Fibroblast of mammary gland (primary cell): ENCODE measurements at places on chromosomes 5 and 9.

DNA sequence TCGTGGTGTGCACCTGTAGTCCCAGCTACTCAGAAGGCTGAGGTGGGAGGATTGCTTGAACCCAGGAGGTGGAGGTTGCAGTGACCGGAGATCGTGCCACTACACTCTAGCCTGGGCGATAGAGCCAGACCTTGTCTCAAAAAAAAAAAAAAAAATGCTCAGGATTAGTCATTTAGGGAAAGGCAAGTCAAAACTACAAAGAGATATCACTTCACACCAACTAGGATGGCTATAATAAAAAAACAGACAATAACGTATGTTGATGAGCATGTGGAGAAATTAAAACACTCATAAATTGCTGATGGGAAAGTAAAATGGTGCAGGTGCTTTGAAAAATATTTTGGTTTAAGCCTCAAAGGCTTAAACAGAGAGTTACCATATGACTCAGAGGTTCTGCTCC lies 6.3 kb upstream of the ANKRD34B start:
- no peak for DNase-seq

DNA sequence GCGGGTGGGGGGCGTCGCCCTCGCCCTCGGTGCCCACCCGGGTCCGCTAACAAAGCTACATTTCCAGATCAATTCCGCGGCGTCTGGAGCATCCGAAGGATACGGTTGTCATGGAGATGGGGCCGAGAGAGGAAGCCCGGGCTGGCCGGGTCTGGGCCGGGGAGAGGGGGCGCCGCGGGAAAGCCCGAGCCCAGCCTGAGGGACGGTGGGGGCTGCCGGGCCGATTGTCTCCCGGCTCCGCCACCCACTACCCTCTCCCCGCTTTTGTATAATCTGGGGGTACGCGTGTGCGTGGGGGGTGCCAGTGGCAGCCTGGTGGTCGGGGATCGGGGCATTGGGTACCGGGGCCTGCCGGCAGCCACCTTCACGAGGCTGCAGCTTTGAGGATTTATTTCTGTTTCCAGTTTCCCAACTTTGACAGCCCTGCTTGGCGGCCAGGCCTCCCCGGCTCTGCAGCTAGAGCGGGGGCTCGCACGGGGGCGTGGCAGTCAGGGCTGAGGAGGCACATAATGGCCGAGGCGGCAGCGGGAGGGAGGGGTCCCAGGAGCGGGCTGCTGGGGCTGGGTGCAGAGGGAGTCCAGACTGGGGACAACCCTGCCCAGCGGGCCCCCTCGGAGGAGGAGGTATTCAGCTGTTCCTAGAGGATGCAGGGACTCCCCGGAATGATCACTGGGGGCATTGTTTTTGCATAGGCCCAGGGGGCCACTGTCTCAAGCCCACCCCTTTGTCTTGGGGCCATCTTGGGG lies 626 bp downstream of the PSD2 start:
- no peak for DNase-seq

GRCh38 chr5:172182291-172182690 lies 5.7 kb downstream of the STK10 start:
- no peak for DNase-seq

- DNase-seq = no peak
These were observed 45.9 kb downstream of the AMBP start for GRCh38 chr9:114031948-114032840.

GRCh38 chr5:83034528-83035207 lies 42.5 kb downstream of the TMEM167A start:
- DNase-seq = no peak

GRCh38 chr5:179302499-179303185 lies 42.6 kb downstream of the ADAMTS2 start:
- no peak for DNase-seq

- no peak for DNase-seq
These were observed 685 bp upstream of the NIPSNAP3A start for GRCh38 chr9:104746798-104747197.

DNA sequence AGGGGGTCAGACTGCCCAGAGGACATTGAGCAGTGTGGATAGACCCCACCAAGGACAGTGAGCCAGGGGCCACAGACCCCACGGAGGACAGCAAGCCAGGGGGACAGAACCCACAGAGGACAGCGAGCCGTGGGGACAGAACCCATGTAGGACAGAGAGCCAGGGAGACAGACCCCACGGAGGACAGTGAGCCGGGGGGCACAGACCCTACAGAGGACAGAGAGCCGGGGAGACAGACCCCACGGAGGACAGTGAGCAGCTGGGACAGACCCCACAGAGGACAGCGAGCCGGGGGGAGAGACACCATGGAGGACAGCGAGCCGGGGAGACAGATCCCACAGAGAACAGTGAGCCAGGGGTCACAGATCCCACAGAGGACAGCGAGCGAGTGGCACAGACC lies 3.4 kb upstream of the ZDHHC11 start:
- DNase-seq = no peak

GRCh38 chr5:113390224-113390623 lies 44.6 kb downstream of the TSSK1B start:
- DNase-seq = no peak

GRCh38 chr9:132753593-132753880 lies 83.3 kb downstream of the GTF3C4 start:
- DNase-seq = no peak

- DNase-seq = no peak
These were observed 27.0 kb downstream of the ADGRD2 start for GRCh38 chr9:124477211-124477647.

DNA sequence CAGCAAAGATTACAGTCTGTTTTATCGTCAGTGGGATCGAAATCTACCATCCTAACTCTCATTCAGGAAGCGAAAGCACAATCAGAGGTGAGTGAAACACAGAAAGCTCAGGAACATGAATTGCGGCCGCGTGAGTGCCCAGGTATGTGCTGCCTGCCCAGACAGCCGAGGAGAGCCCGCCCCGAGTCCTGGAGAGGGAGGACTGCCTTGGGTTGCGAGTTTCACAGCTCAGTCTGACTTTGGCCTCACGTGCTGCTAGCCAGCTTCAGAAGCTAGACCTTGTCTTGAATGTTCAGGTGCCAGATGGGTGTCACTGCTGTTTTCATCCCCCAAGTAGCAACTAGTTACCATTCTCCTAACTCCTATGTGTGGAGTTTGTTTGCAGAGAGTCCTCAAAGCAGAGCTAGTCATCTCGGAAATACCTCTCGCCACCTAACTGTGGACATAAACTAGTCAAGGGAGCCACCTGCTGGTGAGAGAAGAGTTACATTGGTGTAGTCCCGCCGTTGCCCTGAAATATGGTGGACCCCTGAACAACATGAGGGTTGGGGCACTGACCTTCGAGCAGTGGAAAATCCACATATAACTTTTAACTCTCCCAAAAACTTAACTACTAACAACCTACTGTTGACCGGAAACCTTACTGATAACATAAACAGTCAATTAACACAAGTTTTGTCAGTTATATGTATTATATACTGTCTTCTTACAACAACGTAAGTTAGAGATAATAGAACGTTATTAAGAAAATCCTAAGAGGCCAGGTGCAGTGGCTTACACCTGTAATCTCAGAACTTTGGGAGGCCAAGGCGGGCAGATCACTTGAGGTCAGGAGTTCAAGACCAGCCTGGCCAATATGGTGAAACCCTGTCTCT lies 80.9 kb downstream of the GOLPH3 start:
- DNase-seq = peak; percentile 78

GRCh38 chr5:175921061-175921730 lies 46.9 kb downstream of the THOC3 start:
- DNase-seq = no peak

GRCh38 chr5:58860680-58861079 lies 277.8 kb downstream of the RAB3C start:
- DNase-seq = peak; percentile 7

GRCh38 chr9:38240051-38240450 lies 152.5 kb upstream of the ALDH1B1 start:
- no peak for DNase-seq

DNA sequence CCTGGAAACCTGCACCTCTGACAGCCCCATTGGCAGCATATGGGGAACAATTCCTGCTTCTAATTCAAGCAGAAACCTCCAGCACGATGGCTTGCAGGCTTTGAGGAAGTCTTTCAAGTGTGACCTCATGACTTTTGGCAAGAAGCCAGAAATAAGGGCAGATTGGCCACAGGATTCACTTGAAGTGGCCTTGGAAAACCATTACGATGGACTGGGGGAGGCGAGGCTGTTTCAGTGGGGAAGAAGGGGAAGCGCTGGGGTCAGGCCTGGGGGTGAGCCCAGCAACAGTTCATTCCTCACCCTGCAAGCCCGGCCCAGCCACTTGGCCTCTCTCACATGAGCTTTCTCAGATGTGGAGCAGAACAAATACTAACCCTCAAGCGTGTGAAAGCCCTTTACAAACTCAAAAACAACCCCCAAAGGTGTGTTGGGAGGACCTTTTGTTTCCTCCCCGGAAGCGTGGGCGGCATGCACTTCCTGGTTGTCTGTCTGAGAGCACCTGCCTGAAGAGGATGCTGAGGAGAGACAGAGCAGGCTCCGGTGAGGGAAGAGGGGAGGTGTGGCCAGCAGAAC lies 26.9 kb upstream of the EEIG1 start:
- peak; percentile 64 for DNase-seq

- DNase-seq = no peak
These were observed 2.8 kb upstream of the ARRDC1 start for GRCh38 chr9:137602661-137603060.

DNA sequence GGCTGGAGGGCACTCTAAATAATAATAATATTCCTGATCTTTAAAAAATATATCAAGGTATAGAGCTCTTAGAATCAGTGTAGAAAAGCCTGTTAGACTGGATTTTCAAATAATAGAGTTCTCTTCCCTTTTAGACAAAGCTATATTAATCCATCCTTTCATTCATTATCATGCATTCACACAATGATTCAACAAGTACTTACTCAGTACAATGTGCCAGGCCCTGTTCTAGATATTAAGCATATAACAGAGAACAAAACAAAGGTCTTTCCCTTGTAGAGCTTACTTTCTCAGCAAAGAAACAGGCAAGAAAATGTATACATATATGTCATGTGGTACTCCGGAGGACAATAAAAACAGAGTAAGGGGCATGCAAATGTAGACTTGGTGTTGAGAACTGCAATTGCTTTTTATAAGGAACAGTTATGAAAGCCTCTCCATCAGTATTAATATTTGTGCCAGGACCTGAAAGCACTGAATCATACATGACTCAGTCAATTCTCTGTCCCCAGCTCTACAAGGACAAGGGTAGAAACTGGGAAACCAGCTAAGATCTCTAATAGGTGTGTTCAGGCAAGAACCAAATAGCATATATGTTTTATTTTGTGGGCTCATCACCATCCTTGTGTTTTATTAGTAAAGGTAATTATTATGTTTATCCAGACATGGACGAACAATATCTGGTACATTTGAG lies 72.2 kb downstream of the PIP5K1B start:
- peak; percentile 5 for DNase-seq

DNA sequence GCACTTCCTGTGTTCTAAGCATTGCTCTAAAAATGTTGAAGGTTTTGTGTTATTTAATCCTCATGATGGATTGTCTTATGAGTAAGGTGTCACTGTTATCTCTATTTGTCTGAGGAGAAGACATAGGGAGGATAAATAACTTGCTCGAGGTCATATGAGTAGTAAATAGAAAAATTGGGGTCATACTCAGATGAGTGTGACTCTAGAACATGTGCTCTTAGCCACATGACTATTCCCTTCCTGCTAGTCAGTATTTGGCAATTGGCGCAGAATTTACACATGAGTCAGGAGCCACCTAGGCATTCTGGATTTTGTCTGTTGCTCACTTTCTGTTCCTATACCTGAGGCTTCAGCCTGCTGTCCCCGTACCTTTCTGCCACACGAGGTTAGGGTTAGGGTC lies 234.6 kb upstream of the CD180 start:
- DNase-seq = peak; percentile 54

DNA sequence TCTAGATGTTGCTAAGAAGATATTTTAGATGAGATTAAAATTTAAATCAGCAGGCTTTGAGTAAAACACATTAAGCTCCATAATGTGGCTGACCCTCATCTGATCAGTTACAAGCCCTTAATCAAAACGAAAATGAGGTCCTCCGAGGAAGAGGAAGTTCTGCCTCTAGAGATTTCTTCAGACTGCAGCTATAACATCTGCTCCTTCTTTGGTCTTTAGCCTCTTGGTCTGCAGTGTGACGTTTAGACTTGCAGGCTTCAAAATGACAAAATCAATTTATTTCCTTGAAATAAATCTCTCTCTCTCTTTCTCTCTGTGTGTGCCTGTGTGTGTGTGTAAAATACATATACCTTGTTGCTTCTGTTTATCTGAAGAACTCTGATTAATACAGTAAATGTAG lies 1429.8 kb upstream of the CDH9 start:
- no peak for DNase-seq

GRCh38 chr9:35758475-35759050 lies 4.5 kb upstream of the MSMP start:
- DNase-seq = peak; percentile 30

- peak; percentile 19 for DNase-seq
These were observed 32.6 kb upstream of the PRRC2B start for GRCh38 chr9:131361202-131361833.

- peak; percentile 75 for DNase-seq
These were observed 30.9 kb downstream of the YIPF5 start for GRCh38 chr5:144139586-144139985.
